ENCODE measurements at places on chromosomes 13 and 19. TPM values are rescaled to one million over a fixed set of nuclear protein-coding genes. Genes with fewer than 3 reads are reported as not detected.

The SPRED3 gene
- total RNA-seq, result 0.56 TPM

The FCAR gene
- total RNA-seq, result 0.16 TPM

The URAD gene
- not detected for total RNA-seq

The COL5A3 gene
- 5.6 TPM for total RNA-seq

The DAND5 gene
- not detected for total RNA-seq

The KANK3 gene
- 1.6 TPM for total RNA-seq

The KHSRP gene
- total RNA-seq, result 148 TPM

The PSPN gene
- 1.5 TPM for total RNA-seq

The ILF3 gene
- total RNA-seq, result 160 TPM

DNA sequence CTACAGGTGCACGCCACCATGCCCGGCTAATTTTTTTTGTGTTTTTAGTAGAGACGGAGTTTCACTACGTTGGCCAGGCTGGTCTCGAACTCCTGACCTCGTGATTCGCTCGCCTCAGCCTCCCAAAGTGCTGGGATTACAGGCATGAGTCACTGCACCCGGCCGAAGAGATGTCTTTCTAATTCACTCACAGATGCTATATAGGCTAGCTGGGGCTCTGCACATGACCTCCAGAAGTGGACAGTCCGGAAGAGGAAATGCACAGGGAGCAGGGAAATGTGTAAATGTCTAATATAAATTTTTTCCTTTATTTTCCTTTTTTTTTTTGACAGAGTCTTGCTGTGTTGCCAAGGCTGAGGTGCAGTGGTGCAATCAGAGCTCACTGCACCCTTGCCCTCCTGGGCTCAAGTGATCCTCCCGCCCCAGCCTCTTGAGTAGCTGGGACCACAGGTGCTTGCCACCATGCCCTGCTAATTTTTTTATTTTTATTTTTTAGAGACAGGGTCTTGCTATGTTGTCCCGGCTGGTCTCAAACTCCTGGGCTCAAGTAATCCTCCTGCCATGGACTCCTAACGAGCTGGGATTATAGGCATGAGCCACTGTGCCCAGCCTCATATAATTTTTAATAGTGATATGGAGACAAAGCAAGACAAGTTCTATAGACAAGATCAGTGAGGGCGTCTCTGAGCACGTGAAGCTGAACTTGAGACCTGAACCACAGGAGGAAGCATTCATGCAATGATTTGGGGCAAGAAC is 8.4 kb downstream of the GIPC1 start:
- ATAC-seq, result no peak

GRCh38 chr19:10293637-10294367 is 4.0 kb downstream of the ICAM5 start:
- ATAC-seq, result no peak

DNA sequence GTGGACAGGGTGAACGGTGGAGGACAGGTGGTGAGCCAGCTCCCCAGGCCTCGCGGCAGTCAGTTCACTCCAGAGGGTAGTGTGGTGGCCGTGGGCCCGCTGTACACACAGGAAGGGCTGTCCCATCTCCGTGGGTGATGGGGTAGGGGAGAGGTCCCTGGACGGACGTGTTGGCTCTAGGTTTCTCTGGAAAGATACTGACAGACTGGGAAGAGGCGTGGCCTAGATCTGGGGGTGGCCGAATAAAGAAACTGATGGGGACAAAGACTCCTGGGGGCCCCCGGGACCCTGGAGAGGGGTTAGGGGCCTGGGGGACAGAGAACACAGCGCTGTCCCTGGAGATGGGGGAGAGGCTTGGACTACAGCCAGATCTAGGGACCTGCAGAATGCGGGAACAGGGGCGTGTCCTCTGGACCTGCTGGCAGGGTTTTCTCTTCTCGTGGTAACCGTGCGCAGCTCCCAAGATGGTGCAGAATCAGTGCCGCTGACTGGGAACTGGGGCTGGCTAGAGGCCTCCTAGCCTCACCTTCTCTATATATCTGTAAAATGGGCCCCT is 4.0 kb upstream of the PRAM1 start:
- ATAC-seq, result no peak

- no peak for ATAC-seq
Observed at GRCh38 chr19:55112777-55113569, 4.5 kb downstream of the PPP1R12C start.

GRCh38 chr19:5341448-5341820 is 822 bp upstream of the PTPRS start:
- no peak for ATAC-seq

- ATAC-seq, result no peak
Observed at GRCh38 chr13:19048381-19048780, 133.2 kb downstream of the TUBA3C start.

GRCh38 chr13:97348569-97349100 is 85.3 kb upstream of the RAP2A start:
- no peak for ATAC-seq

DNA sequence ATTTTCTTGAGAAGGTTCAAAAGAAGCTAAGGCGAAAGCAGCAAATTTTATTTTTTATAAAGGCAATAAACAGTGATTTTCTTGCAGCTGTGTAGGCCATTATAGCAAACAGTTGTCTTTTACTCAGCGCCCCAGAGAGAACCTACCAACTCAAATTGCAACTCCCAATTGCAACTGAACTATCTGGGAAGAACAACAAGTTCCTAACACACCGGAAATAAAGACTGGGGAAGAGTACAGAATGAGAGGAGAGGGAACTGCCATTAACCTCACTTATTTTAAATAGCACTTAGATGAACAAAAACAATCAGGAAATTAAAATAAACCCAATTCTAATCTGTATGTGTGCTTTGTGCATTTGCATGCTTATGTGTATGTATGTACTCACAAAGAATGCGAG is 171.1 kb downstream of the KCTD12 start:
- no peak for ATAC-seq

- no peak for ATAC-seq
Observed at GRCh38 chr19:54457773-54458647, 5.6 kb downstream of the LENG9 start.

- no peak for ATAC-seq
Observed at GRCh38 chr13:93708308-93709075, 481.9 kb downstream of the GPC6 start.

GRCh38 chr13:24361113-24361512 is 51.7 kb downstream of the C1QTNF9 start:
- ATAC-seq, result no peak

DNA sequence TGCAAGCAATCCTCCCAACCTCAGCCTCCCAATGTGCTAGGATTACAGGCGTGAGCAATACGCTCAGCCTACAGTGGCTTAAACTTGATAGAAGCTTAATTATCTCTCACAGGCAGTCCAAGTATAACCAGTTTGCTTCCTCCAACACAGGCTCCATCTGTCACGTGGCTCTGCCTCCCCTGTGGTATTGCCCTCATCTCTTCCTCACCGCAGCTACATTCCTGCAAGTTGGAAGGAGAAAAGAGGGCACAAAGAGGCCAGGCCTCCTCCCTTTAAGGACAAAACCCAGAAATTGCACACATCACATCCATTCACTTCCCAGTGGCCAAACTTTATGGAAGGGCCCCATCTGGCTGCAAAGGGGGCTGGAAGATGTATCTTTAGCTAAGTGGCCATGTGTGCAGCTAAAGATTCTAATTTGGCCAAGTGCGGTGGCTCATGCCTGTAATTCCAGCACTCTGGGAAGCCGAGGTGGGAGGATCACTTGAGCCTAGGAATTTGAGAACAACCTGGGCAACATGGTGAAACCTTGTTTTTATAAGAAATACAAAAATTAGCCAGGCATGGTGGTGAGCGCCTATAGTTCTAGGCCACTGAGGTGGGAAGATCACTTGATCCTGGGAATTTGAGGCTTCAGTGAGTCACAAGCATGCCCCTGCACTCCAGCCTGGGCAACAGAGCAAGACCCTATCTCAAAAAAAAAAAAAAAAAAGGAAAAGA is 3.1 kb upstream of the SDHAF1 start:
- ATAC-seq, result no peak

- no peak for ATAC-seq
Observed at GRCh38 chr13:33875618-33876401, 57.9 kb downstream of the RFC3 start.

DNA sequence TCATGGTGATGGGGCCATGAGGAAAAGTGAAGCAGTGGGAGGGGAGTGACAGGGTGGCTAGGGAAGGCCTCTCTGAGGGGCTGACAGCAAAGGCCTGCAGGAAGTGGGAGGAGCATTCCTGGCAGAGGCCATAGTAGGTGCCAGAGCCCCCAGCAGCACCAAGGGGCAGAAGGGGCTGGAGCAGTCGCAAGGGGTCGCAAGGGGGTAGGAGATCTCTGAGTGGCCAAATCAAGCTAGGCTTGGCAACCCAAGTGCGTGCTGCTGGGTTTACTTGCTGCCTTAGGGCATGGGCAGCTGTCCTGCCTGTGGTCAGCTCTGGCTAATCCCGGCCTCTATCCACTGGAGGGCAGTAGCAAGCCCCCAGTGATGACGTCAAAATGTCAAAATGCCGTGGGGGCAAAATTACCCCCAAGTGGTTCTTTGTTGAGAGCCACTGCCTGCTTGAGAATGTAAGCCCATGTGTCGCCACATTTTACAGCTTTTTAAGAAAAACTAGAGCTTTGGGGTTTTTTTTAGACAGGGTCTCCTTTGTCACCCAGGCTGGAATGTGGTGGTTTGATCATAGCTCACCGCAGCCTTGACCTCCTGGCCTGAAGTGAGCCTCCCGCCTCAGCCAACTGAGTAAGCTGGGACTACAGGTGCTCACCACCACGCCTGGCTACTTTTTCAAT is 11.8 kb downstream of the CCDC97 start:
- no peak for ATAC-seq

- no peak for ATAC-seq
Observed at GRCh38 chr19:27868007-27868406, 1344.9 kb downstream of the UQCRFS1 start.

- ATAC-seq, result no peak
Observed at GRCh38 chr13:103437651-103438050, 371.4 kb upstream of the SLC10A2 start.

DNA sequence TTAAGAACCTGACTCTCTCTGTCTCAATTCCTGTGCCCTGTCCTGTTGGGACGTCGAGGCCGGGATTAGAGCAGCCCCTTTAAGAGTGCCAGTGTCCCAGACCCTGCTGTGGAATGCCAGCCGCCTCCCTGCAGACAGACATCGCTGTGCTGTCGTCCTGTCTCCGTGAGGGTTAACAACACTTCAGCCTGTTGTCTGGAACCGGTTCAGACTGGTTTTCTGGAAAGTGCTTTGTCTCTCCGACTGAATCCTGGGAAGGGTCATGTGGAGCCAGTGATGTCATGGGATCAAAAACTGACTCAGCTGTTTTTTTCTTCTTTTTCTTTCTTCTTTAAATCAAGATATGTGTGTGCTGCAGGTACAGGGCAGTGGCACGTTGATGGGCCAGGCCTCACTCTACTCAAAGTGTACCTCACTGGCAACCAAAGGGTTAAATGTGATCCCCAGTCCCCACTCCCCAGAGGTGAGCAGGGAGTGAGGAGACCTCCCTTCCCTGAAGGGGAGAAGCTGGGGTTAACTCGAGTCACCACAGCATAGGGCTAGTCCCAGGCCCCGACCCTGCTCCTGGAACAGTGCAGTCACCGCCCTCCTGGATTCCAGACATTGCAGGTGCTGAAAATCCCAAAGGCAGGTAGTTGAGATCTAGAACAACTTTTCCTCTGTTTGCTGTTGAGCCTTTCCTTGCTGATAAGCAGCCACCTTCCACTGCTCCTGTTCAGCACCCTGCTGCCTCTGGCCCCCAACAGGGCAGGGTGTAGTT is 50.8 kb downstream of the TSSK6 start:
- ATAC-seq, result peak; percentile 83

DNA sequence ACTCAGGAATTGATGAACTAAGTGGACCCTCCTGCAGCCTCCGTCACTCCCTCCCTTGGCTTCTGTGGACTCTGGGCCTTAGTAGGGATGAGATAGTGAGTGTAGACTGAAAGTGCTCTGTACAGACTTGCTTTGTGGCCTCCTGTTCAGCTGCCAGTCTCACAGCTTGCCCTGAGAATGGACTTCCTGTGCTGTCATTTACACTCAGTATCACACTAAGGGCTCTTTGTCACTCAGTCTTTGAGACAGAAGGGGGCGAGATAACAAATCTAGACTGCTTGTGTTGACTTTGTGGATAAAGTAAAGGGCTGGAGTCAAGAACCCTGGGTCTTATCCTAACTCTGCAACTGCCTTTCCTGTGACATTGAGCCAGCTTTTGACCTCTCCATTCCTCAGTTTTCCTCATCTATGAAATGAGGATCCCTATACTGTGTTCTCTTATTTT is 21.0 kb upstream of the SPRY2 start:
- ATAC-seq, result no peak

GRCh38 chr19:30226464-30227011 is 145.6 kb upstream of the ZNF536 start:
- no peak for ATAC-seq

DNA sequence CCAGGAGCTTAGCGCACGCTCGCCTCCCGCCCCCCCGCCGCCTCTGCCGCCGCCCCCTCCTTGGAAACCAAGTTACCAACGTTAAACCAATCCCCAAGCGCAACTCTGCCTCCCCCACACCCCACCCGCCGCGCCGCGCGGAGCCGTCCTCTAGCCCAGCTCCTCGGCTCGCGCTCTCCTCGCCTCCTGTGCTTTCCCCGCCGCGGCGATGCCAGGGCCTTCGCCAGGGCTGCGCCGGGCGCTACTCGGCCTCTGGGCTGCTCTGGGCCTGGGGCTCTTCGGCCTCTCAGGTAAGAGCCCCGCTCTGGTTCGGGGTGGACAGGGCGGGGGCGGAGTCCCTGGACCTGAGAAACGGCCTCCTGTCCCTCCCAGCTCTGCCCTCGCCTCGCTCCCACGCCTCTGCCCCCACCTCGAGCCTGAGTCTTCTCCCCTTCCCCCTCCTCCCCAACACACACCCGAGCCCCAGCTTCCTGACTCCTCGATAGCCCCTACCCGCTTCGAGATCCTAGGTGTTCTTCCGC is at the start of gene ICAM5:
ICAM5 (plus strand) TSS at position 117 of the 521 bp plus-strand sequence; CDS start at position 209, 92 bp downstream.
- ATAC-seq, result no peak

GRCh38 chr13:41842036-41842620 is 118.8 kb downstream of the VWA8 start:
- no peak for ATAC-seq

GRCh38 chr13:21033856-21034602 is 27.4 kb downstream of the LATS2 start:
- peak; percentile 80 for ATAC-seq

GRCh38 chr13:93899981-93900380 is 579.5 kb downstream of the DCT start:
- ATAC-seq, result no peak

DNA sequence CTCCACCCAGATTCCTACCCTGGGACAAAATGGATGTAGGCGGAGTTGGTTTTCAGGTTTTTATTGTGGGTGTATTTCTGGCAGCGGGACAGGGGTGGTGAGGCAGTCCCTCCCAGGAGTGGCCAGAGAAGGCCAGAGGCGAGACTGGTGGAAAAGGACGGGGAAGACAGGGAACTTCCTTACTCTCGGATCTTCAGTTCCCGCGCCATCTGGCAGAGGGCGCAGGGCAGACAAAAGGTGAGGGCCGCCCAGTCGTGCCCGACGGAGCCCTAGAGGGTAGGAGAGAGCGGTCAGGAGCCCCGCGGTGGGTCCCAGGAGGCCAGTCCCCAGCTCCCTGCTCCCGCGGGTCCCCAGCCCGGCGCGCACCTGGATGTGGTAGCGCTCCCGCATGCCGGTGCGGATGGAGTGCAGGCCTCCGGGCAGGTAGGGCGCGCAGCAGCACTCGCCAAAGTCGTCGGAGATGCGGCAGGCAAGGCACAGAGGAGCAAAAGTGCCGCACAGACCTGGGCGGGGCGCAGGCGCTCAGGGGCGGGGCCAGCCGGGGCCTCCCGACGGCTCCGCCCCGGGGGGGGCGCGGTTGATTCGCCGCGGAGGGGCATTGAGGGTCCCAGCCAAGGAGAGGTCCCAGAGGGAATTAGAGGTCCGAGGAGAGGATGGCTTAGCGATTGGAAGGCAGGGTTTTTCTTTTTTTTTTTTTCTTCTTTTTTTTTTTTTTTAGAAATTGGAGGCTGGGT is 3.0 kb downstream of the CNFN start:
- ATAC-seq, result peak; percentile 60

GRCh38 chr19:32172566-32173160 is 172.7 kb upstream of the ZNF507 start:
- ATAC-seq, result no peak
